Ascending aorta (tissue), 2 donors: ENCODE measurements at places on chromosomes 1 and 21.

- H3K4me3 ChIP-seq, result no peak overlapping the region
- H3K27ac ChIP-seq, result no peak overlapping the region
- DNase-seq, result no peak
- H3K4me1 ChIP-seq, result peaks cover 9% of the 10 kb centered on the region
- H3K36me3 ChIP-seq, result no peaks in the 10 kb centered on the region
- H3K27me3 ChIP-seq, result no peaks in the 10 kb centered on the region
Measured at GRCh38 chr1:165829888-165830287, 2.5 kb downstream of the UCK2 start.

DNA sequence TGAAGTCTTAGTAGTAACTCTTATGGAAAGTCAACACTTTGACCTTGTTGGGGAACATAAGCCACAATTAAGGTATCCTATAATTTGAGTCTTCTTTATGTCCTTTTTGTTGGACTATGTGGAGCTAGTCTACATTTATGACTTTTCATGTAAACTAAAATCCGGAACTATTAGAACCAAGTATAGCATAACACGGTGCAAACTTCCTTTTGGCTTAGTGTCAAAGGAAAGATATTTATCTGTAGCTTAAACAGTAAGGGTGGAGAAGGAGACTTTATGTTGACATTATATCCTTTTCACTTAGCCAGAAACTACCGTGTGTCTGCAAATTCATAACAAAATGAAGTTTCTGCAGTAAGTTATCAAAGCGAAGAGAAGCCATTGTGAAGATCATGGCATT lies 7.3 kb downstream of the UAP1 start:
- H3K27ac ChIP-seq, result no peak overlapping the region
- H3K4me3 ChIP-seq, result no peak overlapping the region
- H3K36me3 ChIP-seq, result no peaks in the 10 kb centered on the region

- DNase-seq, result no peak
- peaks cover 9% of the 10 kb centered on the region for H3K4me1 ChIP-seq
- no peaks in the 10 kb centered on the region for H3K27me3 ChIP-seq
- H3K36me3 ChIP-seq, result peaks cover 37% of the 10 kb centered on the region
- H3K4me3 ChIP-seq, result no peak overlapping the region
Measured at GRCh38 chr1:151309811-151310323, 17.3 kb downstream of the PI4KB start.

DNA sequence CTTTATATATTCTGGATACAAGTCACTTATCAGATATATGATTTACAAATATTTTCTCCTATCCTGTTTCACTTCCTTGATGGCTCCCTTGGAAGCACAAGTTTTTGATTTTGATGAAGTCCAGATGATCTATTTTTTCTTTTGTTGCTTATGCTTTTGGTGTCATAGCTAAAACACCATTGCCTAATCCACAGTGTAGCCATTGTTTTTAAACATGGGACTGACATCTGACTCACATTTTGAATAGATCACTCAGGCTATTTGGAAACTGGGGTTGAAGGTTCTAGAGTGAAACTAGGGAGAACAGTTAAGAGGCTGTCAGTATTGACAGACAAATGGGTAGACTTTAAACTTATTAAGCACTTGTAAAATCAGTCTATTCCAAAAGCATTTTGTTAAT lies 16.6 kb downstream of the AK4 start:
- no peaks in the 10 kb centered on the region for H3K27me3 ChIP-seq
- H3K4me3 ChIP-seq, result no peak overlapping the region
- no peaks in the 10 kb centered on the region for H3K4me1 ChIP-seq

DNA sequence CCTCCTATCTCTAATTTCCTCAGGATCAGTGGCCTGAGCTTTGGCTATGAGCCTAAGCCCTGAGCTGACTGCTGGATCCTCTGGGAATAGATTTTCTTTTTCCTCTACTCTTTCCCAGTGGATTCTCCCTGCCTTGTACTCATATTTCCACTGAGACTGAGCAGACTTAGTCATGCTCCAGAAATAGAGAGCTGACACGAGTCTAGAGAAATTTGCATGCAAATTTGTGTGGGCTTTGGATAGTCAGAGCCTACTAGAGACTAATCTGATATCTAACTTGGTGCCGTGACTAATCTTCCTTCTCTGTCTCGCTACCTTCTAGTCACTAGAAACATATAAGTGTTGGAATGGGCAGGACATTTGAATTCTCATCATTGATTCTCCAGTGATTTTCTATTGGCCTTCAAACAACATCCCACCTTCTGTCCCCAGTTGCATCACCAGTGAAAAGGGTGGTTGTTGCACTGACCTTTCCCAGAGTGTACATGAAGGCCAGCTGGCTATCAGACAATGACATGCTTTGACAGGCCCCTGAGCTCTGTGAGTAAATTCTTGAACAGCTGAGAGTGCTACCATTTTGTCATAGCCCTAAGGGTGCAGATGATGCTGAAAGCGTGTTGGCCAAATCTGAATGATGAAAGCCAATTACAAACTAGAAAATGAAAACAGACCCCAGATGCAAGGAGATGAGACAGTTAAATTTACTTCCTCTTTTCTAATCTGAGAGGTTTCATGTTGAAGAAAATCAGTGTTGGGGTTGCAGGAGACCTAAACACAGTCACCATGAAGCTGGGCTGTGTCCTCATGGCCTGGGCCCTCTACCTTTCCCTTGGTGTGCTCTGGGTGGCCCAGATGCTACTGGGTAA lies at the start of gene FCRLA:
Gene FCRLA (plus strand): TSS at position 748 of the 866 bp plus-strand sequence. CDS start 36 bp downstream, at position 784.
- no peak for DNase-seq
- H3K36me3 ChIP-seq, result no peaks in the 10 kb centered on the region
- peak within 1 kb of the TSS; percentile 58 for H3K27ac ChIP-seq

DNA sequence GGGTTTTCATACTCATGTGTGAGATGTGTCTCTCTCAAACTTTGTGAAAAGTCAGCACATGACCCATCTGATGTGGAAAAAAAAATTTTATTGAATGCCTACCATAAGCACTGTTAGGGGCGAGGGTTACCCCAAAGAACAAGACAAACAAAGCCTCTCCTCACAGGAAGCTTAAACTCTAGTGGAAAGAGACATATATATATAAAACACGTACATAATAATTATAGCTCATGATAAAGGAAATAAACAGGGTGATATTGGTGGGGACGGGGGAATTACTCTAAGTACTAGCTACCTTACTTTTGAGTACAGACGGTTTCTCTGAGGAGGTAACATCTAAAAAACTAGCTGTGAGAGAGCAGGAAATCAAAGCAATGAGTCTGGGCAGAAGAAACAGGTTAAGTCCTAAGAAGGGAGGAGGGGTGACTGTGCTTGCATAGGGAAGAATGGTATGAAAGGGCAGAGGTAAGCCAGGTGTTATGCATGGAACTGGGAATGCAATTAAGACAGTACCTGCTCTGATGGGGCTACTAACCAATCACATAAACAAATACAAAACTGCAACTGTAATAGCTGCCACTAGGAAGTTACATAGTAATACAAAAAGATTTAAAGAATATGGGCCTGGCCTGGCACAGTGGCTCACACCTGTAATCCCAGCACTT lies 4.5 kb downstream of the LIN9 start:
- H3K4me1 ChIP-seq, result peaks cover under 1% of the 10 kb centered on the region
- no peaks in the 10 kb centered on the region for H3K27me3 ChIP-seq
- no peak overlapping the region for H3K4me3 ChIP-seq
- no peaks in the 10 kb centered on the region for H3K36me3 ChIP-seq
- H3K27ac ChIP-seq, result no peak overlapping the region

GRCh38 chr1:81069856-81070255 lies 730.9 kb upstream of the ADGRL2 start:
- DNase-seq, result no peak
- H3K4me1 ChIP-seq, result no peaks in the 10 kb centered on the region
- no peak overlapping the region for H3K27ac ChIP-seq
- H3K4me3 ChIP-seq, result no peak overlapping the region

DNA sequence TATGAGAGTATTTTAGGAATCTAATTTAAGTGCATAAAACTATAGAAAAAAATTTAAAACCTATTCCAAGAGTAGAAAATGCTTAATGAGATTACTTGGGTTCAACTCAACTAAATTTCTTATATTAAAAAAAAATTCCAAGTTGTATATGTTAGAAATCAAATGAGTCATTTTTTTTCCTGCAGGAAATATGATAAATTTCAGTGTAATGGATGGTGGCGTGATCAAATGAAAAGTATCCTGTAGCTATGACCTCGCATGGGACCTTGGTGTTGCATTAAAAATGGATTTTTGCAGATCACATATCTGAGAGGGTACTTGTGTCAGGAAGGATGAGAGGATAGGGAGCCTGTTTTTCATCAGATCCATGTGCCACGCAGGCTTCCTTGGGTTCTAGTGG lies 17.9 kb downstream of the ATP5PO start:
- H3K27me3 ChIP-seq, result no peaks in the 10 kb centered on the region
- H3K36me3 ChIP-seq, result no peaks in the 10 kb centered on the region
- H3K4me3 ChIP-seq, result no peak overlapping the region
- DNase-seq, result no peak
- H3K4me1 ChIP-seq, result peaks cover 2% of the 10 kb centered on the region

GRCh38 chr1:29752141-29752540 lies 515.8 kb downstream of the PTPRU start:
- no peaks in the 10 kb centered on the region for H3K36me3 ChIP-seq
- no peak overlapping the region for H3K4me3 ChIP-seq
- H3K27me3 ChIP-seq, result no peaks in the 10 kb centered on the region

DNA sequence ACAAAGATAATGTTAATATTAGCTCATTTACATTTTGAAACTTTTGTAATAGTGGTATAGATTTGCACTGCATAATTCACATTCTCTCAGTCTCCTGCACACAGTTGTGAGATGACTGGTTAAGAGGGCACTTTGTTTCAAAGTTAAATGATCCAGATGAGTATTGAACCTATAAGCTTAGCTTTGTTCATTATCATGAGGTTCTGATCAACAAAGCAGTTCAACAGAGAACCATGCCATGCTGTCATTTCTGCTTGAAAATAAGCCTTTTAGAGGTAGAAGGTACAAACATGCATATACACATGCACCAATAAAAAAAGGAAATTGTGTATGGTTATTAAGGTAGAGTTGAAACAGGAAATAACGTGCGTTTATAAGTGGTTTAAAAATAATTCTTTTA lies 4.8 kb downstream of the RAP1A start:
- peak overlapping the region; percentile 19 for H3K4me3 ChIP-seq
- H3K36me3 ChIP-seq, result no peaks in the 10 kb centered on the region
- no peak for DNase-seq
- no peaks in the 10 kb centered on the region for H3K27me3 ChIP-seq
- H3K27ac ChIP-seq, result no peak overlapping the region

DNA sequence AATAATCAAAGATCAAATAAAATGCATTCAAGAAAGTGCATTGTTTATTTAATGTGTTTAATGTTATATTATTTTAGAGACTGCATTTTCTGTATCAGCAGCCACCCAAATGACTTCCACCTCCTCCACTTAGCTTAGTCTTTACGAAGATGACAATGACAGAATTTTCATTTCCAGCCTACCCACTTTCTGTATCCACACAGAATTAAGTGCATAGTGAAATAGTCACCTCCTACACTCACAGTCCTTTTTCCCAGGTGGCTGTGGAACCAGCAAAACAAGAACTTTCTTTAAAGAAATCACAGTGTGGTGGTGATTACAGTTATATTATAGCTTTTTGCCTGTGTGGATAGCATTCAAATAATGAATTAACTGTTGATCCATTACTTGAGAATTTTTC lies 66.2 kb upstream of the KCNK1 start:
- H3K4me1 ChIP-seq, result no peaks in the 10 kb centered on the region
- no peak overlapping the region for H3K27ac ChIP-seq
- no peak overlapping the region for H3K4me3 ChIP-seq
- no peak for DNase-seq
- no peaks in the 10 kb centered on the region for H3K27me3 ChIP-seq
